ENCODE measurements at places on chromosomes 7 and 10.

- no peak for DNase-seq
Observed at GRCh38 chr10:2925631-2926030, 141.7 kb upstream of the PFKP start.

GRCh38 chr10:59779756-59780533 is 26.7 kb upstream of the MRLN start:
- DNase-seq = no peak

GRCh38 chr10:8238986-8239385 is 184.5 kb downstream of the GATA3 start:
- no peak for DNase-seq

GRCh38 chr7:38448584-38449234 is 175.3 kb upstream of the TARP start:
- DNase-seq = no peak

DNA sequence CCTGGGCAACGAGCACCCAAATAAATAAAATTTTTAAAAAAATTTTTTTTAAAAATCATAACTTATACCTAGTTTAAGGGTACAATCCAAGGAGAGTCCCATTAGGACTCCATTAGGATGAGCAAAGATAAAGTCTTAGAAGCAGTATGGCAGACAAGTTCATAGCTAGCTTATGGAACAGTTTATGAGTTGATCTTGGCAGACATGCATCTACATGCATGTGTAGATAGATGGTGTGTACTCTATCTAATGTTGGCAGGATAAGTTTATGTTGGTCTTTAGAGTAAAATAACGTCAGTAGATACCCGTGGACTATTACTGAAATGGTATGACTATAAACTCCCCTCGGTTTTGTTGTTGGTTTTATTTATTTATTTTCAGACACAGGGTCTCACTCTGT is 40.2 kb downstream of the NSUN6 start:
- no peak for DNase-seq

- no peak for DNase-seq
Observed at GRCh38 chr7:115023219-115023618, 101.3 kb downstream of the MDFIC start.

GRCh38 chr7:16178092-16178491 is 243.2 kb downstream of the CRPPA start:
- DNase-seq = no peak

- no peak for DNase-seq
Observed at GRCh38 chr7:68414631-68415425, 1183.4 kb upstream of the AUTS2 start.

DNA sequence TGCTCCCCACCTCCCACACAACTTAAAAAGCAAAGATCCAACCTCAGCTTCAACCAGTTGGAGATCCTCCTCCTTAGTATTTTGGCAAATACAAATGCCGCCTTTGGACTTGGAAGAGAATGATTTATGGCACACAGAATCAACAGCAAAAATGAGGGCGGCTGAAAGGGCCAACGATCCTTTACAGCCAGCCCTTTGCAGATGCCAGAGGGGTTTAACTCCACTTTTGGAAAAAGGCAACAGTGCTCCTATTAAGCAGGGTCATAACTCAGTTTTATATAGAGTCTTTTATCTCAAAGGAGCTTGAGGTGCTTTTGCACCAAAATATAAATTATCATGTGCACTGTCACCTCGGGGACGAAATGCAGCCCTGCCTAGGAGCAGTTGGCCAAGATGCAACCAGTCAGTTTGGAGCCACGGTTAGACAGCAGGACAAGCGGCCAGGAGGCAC is 56.7 kb upstream of the JCAD start:
- no peak for DNase-seq

DNA sequence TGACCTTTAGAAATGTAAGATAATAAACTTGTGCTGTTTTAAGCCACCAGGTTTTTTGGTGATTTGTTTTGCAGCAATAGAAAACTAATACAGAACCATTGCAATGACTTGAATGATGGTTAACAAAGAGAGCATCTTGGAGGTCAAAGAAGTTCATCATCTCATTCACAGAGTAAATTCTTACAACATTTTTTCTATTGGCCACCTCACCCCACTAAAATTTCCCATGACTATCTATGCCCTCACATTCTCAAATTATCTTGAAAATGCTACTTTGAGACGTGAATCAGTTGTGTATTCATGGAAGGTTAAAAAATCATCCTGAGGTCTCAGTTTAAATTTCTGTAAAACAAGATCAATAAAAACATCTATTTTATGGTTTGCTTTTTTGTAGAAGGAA is 754.2 kb downstream of the SORCS1 start:
- DNase-seq = no peak

GRCh38 chr7:131244259-131244852 is 83.3 kb upstream of the MKLN1 start:
- peak; percentile 76 for DNase-seq

GRCh38 chr10:11326241-11326640 is 285.2 kb downstream of the USP6NL start:
- DNase-seq = no peak

- DNase-seq = no peak
Observed at GRCh38 chr10:118621304-118621942, 26.0 kb upstream of the PRLHR start.

- DNase-seq = peak; percentile 60
Observed at GRCh38 chr7:143303733-143304132, 12.2 kb upstream of the CLCN1 start.

GRCh38 chr10:89351780-89352597 is 24.2 kb downstream of the IFIT3 start:
- DNase-seq = peak; percentile 74

DNA sequence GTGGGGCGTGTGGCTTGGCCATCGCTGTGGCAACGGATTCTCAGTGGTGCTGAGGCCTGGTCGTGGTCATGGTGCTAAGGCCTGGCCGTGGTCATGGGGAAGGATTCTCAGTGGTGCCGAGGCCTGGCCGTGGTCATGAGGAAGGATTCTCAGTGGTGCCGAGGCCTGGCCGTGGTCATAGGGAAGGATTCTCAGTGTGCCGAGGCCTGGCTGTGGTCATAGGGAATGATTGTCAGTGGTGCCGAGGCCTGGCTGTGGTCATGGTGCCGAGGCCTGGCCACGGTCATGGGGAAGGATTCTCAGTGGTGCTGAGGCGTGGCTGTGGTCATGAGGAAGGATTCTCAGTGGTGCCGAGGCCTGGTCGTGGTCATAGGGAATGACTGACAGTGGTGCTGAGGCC is 327.9 kb downstream of the ADARB2 start:
- no peak for DNase-seq

GRCh38 chr7:149637911-149638565 is 135.3 kb downstream of the ZNF467 start:
- no peak for DNase-seq

DNA sequence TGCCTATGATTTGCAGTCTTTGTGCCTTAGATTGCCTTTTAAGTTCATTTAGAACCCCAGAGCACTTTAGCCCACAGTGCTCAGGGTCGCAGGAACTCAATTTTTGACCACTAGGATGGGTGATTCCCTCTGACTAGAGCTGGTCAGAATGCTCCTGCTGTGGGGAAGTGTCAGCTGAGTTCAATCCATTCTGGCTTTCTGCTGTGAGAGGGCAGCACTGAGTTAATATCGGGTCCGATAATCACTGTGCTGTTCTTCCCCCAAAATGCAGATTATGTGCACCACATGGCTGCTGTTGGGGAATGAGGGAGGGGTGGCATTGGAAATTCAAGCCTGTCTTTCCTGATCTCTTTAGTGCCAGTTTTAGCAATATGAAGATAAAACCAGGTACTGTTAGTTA is 886.4 kb downstream of the DNAJB9 start:
- no peak for DNase-seq

DNA sequence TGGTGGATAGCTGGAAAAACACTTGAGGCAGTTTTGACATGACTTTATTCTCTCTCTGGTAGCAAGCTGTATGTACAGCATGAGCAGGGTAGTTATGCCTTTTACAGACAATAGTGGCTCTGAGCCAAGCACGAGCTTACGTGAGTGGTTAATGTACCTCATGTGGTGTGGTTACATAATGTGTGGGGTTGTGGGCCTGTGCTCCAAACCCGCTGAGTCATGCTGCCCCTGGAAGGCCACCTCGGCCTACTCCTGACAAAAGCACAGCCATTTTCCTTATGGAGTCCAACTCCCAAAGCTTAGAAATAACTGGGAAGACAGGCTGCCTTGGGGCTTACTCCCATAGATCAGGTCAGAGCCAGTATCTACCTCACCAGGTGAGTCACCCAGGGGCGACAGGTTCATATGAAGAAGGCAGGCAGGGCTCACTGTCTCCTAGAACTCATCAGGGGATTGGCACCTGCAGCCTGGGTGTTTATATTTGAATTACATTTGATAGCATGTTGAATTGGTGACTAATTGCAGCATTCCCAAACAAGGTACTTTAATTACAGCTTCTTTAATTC is 404.5 kb downstream of the ADRA2A start:
- DNase-seq = peak; percentile 58

- DNase-seq = no peak
Observed at GRCh38 chr10:59888781-59889435, 17.4 kb downstream of the CCDC6 start.

- DNase-seq = no peak
Observed at GRCh38 chr10:129123428-129123827, 343.6 kb upstream of the MGMT start.

- DNase-seq = no peak
Observed at GRCh38 chr7:12119620-12120303, 91.3 kb upstream of the TMEM106B start.

DNA sequence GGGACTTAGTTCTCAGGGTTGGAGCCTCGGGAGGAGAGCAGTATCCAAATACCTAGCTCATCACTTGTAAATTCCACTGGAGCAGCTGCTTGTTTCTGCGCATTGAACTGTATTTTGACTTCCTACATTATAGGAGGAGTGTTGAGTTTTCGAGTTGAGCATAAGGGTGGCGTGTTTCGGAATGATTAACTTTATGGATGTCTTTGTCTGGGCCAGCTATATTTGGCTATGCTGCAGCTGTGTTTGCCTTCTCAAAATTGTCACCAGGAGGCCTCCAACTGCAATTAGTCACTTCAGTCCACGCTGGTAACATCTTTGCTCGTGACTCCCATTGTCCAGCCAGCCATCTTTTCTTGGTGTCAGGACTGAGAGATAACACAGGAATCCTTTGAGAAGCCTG is 9.1 kb downstream of the CELF2 start:
- DNase-seq = no peak

DNA sequence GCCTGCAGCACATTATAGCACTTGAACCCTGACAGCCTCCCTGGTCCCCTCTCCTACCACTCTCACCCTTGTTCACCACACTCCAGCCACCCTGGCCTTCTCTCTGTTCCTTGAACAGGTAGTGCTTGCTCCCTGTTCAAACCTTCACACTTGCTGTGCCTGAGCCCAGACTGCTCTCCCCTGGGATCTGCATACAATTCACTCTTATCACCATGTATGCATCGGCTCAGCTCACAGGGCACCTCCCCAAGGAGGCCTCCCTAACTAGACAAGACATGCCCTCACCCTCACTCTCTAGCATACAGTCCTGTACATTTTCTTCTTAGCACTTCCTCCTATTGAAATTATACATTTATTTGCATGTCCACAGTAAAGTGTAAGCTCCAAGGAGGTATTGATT is 59.3 kb downstream of the FAM13C start:
- DNase-seq = no peak
